ENCODE measurements at places on chromosomes 6 and 20. TPM values are rescaled to one million over a fixed set of nuclear protein-coding genes. Genes with fewer than 3 reads are reported as not detected.

- DNase-seq, result no peak
Observed at GRCh38 chr6:43496370-43497128, 13.6 kb downstream of the LRRC73 start.

LAMA4 gene
- total RNA-seq, result 524 TPM

SIRPG gene
- total RNA-seq, result not detected

GRCh38 chr6:18031189-18031588, 43.8 kb upstream of the KIF13A start:
- no peak for DNase-seq

POM121L2 gene
- not detected for total RNA-seq

GRCh38 chr6:30782425-30783014, 38.2 kb upstream of the IER3 start:
- no peak for DNase-seq

RHAG gene
- total RNA-seq, result 0.59 TPM

C6orf62 gene
- 55.9 TPM for total RNA-seq

PGC gene
- total RNA-seq, result not detected

SYCP2L gene
- total RNA-seq, result 2.0 TPM

FKBP1C gene
- total RNA-seq, result 1.2 TPM

- no peak for DNase-seq
Observed at GRCh38 chr6:26754212-26754611, 94.7 kb upstream of the ZNF322 start.

- no peak for DNase-seq
Observed at GRCh38 chr6:157569543-157569942, 188.6 kb downstream of the ZDHHC14 start.

- DNase-seq, result no peak
Observed at GRCh38 chr6:134021396-134022122, 30.9 kb downstream of the SLC2A12 start.

DNA sequence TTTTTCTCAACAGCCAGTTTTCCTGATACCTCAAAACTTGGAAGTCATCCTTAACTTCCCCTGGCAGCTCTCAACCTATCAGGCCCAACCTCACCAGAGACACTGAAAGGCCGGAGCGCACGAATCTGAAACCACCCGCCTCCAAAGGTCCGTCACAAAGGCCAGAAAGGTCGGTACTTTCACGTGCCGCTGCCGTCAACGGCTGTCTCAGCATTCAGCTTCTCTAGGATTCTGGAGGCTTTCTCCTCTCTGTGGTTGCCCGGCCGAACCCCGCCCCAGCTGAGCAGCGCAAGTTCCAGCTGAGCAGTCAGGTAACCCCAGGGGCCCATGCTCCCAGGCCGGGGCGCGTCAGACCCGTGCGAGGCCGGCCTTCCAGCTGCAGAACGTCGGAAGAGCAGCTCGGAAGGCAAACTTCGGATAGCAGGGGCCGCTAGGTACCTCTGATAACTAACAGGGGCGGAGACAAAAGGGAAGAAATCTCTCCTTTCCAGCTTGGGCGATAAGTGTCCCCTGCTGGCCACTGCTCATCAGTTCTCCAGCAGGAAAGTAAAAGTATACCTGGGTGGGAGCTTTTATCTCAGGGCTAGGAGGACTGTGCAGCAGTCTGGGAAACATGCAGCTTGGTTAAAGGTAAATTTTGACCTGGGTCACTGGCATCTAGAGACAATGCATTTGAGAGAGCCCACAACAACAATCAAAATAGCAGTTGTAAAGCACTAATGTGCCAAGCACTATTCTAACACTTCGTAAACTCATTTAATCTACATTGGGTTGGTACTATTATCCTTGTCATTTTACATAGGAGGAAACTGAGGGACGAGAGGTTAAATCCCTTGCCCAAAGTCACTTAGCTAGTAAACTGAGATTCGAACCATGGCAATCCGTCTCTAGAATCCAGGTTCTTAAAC, 16.1 kb downstream of the ZSCAN12 start:
- peak; percentile 65 for DNase-seq

DNA sequence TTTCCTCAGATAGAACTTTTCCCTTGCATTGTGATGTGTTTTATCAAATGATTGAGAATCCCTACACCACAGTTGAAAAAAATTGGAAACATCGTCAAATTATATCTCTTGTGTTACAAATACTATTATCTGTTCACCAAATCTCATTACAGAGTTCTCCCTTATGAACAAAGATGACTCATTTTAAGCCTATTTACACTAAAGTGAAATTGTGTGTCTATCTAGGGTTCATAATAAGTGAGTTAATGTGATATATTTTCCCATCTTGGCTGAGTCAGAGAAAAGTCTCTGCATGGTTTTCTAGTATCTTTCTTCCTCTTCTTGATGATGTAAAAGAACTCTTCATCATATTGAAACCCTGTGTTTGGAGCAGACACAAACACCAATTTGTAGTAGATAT, 1263.3 kb upstream of the EYS start:
- no peak for DNase-seq

GRCh38 chr6:118403036-118403435, 145.1 kb upstream of the PLN start:
- no peak for DNase-seq

NKX2-2 gene
- total RNA-seq, result not detected

DNA sequence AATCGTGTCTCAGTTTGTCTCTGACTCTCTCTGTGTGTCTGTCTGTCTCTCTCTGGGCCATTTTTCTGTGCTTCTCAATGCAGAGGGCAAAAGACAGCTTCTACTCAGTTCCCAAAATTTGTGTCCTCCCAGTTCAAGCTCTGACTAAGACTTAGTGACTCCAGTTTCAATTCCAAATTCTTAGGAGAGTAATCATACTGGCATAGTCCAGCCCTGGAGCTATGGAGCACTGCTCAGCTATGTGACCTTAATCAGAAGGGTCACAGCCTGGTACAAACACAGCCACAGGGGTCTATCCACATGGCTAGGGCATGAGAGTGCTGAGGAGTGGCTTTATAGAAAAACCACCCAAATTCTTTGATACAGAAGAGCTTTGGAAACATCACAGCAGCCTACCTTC, 91.9 kb downstream of the FOXF2 start:
- DNase-seq, result no peak

DNA sequence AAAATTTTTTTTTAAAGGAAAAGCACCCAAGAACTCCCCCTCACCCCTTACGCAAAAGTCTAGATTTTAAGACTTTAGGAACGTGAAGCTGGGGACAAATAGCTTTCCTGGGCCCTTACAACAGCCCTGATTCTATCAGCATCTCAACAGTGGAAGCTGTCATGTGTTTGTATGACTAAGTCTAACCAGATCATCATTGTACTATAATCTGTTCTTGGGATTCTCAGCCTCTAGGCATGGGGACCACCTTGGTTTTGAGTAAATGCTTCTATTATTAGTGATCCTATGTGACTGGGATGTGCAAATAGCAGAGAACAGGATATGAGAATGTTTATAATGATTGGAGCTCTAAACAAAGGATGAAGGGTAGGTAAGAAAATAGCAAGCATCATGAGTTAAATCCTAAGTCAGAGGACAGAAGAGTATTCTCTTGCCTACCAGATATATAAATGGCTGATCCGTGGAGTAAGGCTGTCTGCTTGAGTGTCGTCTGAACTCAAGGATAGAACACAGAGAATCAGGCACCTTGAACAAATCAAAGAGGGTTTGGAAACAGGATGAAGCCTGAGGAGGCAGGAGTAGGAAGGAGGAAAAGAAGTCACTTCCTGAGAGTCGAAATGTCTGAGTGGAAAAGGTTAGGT, 105.7 kb upstream of the FAM184A start:
- no peak for DNase-seq

HLA-DQB2 gene
- total RNA-seq, result 3.5 TPM

GRCh38 chr6:108526739-108527174, 34.0 kb upstream of the FOXO3 start:
- no peak for DNase-seq

DNA sequence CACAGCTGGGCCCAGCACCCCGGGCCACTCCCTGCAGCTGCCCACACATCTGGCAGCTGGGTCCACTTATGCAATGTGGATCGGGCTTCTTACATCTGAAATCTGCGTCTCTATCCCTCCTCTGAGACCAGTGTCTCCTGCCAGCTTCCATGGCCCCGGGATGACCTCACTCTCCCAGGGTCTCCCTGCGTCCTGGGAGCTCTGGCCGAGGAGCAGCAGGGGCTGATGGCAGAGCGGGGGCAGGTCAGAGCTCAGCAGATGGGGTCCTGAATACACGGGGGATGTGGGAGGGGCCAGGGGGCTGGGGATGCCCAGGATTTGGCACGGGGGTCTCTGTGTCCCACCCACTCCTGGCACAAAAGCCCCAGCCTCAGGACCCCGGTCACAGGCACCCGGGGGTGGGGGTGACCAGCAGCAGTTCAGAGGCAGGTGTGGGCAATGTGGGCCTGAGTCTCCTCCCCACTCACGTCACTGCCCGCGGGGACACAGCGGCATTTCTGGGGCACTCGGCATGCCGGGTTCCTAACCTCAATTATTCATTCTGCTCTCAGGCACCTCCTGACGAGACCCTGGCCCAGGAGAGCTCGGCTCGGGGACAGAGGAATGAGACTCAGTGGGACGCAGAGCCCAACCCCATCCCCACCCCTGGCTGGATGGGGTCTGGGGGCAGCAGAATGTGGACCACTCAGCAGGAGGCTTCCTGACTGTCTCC, 16.4 kb downstream of the CHRNA4 start:
- no peak for DNase-seq

DNA sequence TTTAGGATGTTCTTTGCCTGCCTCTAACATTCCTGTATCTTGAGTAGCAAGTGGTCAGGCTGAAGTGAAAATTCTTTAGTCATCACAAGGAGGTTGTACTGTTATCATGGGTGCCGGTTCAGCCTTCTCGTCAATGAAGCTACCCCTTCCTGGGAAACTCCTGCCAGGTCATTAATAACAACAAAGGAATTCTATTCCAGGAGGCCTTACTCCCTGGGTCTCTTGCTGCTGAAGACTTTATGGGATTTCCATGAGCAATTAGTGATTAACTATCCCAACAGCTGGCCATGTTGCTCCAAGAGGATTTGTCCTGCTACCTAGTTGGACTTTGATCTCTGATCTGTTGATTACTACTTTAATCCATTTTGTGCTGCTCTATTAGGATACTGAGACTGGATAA, 62.7 kb upstream of the ELOVL5 start:
- DNase-seq, result no peak

- DNase-seq, result no peak
Observed at GRCh38 chr6:110332281-110332680, 25.9 kb downstream of the METTL24 start.

GRCh38 chr6:108556250-108556649, 4.5 kb upstream of the FOXO3 start:
- DNase-seq, result no peak

- no peak for DNase-seq
Observed at GRCh38 chr6:17988422-17988944, 1.0 kb upstream of the KIF13A start.

DNA sequence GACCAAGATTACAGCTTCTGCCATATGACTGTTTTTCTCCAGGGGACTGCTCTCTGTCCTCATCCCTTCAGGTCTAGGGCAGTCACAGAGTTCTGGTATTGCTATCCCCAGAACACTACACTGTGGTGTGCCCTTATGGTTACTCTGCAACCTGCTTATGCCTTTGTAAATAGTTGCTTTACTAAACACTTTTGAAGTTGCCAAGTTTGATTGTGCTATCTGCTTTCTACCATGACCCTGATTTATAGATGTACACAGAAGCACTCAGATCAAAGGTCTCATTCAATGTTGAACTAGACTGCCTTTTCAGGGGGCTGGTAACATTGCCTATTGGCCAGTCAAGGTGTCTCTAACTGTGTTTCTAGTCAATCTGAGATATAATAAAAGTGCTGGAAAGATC, 794.7 kb downstream of the DHX35 start:
- no peak for DNase-seq

GRCh38 chr6:41626917-41627316, 11.4 kb upstream of the MDFI start:
- DNase-seq, result no peak

GRCh38 chr6:11387707-11388430, 149.7 kb upstream of the TMEM170B start:
- DNase-seq, result no peak

USP49 gene
- 9.6 TPM for total RNA-seq

ASXL1 gene
- total RNA-seq, result 162 TPM

DNA sequence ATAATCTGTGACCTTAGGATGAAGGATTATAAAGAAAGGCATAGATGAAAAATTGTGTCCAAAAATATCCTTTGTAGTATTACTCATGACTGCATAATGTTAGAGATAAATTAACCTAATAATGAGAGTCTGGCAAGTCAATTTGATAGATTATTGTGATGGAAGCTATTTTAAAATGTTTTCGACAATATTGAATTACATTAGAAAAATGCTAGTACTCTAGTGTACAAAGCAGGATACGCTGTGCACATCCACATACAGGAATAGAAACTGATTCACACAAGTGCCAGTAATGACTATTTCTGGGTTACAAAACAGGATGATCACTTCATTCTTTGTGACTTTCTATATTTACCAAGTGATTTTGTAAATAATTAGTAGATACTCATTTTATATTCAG, 3.3 kb downstream of the SLC17A2 start:
- DNase-seq, result no peak

- DNase-seq, result peak; percentile 53
Observed at GRCh38 chr6:158631678-158632537, 12.6 kb downstream of the DYNLT1 start.

Data from tibial nerve (tissue), 4 donors.